NCI-H2171 treated with DMSO at 0.1 percent for 48 hours (cell line): ENCODE measurements at places on chromosomes 7 and 10.

- no peak for DNase-seq
Measured at GRCh38 chr7:135197343-135197742, 14.0 kb downstream of the WDR91 start.

DNA sequence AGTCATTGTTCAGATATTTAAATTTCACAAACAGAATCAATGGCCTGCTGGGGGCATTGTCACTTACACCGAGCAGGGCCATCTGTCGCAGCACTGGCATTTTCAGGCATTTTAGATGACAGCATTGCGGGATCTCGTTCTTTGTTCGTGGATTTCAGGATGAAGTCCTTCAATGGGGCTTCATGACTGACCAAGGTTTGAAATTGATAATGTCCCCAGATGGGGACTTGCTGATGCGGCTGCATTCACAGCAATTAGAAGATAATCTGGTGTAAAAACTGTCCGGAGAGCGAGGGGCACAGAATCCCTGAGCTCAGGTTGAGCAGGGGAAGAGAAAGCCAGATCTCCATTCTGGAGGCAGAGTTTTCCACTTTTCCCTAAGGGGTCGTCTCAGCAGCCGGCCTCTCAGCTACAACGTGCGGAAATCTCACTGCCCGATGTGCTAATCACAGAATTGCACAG lies 1.9 kb upstream of the C7orf33 start:
- DNase-seq, result peak; percentile 38

DNA sequence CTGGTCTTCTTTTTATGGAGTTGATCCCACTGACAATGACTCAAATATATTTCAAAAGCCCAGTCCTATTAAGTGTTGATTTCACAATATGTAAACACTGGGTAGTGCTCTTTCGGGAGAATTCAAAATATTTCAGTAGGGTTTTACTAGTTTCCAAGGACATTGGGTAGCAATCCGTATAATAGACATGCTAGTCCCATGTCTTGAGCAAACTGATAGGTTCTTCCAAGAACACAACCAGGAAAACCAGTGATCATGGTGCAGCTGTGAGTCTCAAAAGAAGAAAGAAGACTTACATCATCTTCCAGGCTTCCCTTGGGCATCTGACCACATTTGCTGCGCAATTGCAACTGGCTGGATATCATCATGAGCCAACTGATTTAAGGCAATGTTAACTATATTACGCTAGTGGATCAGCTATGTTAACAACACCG lies 59.3 kb upstream of the APBB1IP start:
- no peak for DNase-seq

- no peak for DNase-seq
Measured at GRCh38 chr7:123372368-123372767, 162.0 kb downstream of the IQUB start.

- no peak for DNase-seq
Measured at GRCh38 chr7:150879345-150879744, 27.0 kb downstream of the AOC1 start.

- no peak for DNase-seq
Measured at GRCh38 chr7:25249772-25250171, 21.5 kb upstream of the NPVF start.

- DNase-seq, result no peak
Measured at GRCh38 chr7:1889556-1890181, 219.6 kb downstream of the ELFN1 start.
